ENCODE measurements at places on chromosomes 13 and 19. TPM values are rescaled to one million over a fixed set of nuclear protein-coding genes. Genes with fewer than 3 reads are reported as not detected.

RGL3 gene
- polyA plus RNA-seq = 30.4 TPM

TMIGD2 gene
- polyA plus RNA-seq = 0.22 TPM

FCGBP gene
- 2.5 TPM for polyA plus RNA-seq

ADAT3 gene
- 2.2 TPM for polyA plus RNA-seq
